ENCODE measurements at places on chromosomes 13 and 19.

- no peak for DNase-seq
Measured at GRCh38 chr13:100214886-100215285, 126.0 kb downstream of the PCCA start.

DNA sequence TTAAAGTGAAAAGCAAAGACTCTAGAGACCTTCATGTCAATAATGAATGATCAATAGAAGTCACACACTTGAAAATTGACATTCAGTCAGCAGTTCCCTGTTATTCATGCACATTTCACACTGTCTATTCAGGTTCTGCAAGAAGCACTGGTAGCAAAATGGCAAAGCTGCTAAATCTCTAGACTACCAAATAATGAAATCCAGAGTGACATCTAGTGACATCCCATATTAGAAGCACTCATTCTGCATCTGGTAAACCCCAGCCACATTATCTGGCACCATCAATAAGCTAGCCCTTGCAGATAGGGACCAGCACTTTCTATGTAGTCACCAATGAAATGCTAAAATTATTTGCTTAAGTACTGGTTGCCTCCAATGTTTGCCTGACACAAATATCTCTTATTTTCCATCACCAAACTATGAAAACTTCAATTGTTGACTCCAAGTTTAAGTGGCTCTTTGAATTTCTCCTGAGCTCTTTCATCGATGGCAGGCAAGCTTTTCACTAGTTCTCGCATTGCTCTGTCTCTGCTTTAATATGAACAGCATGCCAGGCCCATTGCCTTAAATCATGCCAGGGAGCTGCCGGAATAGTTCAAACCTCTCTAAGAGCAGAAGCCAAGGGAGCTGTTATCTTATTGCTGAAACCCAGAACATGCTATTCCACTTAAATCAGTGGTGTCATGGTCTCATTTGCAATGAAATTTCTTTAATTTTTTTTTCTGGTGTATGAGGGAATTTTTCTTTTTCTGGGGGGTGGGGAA is 409.9 kb downstream of the MZT1 start:
- no peak for DNase-seq

- DNase-seq: no peak
Measured at GRCh38 chr13:22107549-22107948, 436.7 kb downstream of the FGF9 start.

- peak; percentile 57 for DNase-seq
Measured at GRCh38 chr13:44575741-44576350, at the start of gene TSC22D1. Gene TSC22D1, minus strand, starts transcription at chr13:44576330. Its CDS starts 256 bp downstream, at chr13:44576074.

DNA sequence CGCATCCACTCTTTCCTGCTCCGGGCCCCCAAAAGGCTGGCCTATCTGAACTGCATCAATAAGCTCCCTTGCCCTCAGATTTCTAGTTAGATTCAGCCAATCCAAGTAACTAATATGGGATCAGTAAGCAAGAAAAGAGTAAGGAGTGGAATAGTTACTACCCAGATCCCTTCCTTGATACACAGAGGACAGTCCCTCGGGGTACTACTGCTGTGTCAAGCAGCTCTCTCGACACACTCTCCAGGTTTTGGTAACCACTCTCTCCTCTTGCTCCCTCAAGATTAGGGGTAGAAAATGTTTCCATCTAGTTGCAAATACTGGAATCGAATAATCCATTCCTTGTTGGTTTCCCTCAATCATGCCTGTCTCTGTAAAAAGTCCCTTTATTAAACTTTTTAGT is 65.4 kb downstream of the UGGT2 start:
- no peak for DNase-seq

GRCh38 chr13:35855531-35856019 is 275.6 kb downstream of the DCLK1 start:
- no peak for DNase-seq

DNA sequence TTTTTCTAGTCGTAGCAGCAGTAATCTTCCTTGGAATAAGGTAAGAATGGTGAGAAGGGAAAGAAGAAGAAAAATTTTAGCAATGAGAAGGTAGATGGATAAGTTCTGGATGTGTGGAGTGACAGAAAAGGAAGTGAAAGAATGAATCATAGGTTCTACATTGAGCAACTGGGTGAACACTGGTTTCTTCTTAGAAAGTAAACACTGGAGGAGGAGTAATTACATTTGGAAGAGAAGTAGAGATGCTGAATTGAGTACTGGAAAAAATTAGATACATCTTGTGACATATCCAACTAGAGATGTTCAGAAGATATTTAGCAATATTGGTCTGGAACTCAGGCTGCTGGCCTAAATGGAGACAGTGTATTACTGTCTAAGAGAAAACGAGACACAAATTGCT is 148.5 kb downstream of the GPC5 start:
- no peak for DNase-seq

DNA sequence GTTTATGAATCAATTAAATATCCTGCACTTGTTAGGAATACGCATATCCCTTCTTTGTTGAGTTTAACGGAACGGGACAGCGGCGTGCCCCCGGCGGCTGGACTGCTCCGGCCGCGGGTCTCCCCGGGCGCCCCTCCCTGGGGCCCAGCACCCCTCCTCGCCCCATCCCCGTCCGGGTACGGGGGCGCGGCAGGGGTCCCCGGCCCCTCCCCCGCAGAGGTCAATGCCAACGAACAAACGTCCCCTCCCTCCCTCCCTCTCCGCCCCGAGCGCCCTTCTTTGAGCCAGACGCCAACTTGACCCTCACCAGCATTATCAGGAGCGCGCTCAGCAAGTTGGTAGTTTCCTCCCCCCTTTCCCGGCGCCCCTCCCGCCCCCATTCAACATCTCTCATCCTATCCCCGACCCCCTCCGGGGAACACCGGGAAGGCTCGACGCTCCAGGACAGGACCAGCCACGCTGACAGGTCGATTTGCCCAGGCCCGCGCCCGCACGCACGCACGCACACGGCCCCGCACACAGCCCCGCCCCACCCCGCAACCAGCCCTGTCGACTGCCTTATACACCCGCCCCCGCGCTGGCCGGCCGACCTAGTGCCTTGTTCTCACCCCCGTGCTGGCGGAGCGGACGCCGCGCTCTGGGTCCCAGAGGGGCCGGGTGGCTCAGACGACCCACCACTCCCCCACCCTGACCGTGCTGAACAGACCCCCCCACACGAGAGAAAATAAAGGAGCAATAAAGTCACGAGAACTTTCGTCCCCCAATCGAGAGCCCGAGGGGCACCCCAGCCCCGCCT is 5.0 kb downstream of the LYL1 start:
- no peak for DNase-seq

GRCh38 chr13:105058517-105058916 is 1476.9 kb downstream of the EFNB2 start:
- no peak for DNase-seq

GRCh38 chr19:8367327-8368001 is 3.5 kb downstream of the ANGPTL4 start:
- no peak for DNase-seq

- DNase-seq: no peak
Measured at GRCh38 chr13:86870444-86870843, 800.7 kb upstream of the SLITRK5 start.

GRCh38 chr19:42191855-42192254 is 25.6 kb downstream of the DEDD2 start:
- no peak for DNase-seq

GRCh38 chr19:10968527-10969135 is 7.8 kb downstream of the SMARCA4 start:
- DNase-seq: no peak

DNA sequence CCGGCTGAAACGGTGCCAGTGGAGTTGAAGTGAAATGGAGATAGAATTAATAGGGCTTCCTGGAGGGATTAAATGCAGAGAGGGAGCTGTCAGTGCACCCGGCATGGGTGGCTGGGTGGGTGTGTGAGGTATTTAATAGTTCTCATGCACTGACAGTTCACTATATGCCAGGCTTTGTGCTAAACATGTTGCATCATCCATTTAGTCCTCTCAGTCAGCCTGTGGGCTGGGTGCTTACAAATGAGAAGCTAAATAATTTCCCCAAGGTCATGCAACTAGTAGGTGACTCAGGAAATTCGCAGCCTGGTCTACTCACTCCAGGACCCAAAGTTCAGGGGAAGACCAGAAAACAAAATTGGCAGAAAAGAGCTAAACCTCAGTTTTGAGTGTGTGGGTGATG is 63.5 kb upstream of the SPATA13 start:
- DNase-seq: no peak

- no peak for DNase-seq
Measured at GRCh38 chr13:31919971-31920726, 111.4 kb upstream of the FRY start.

- no peak for DNase-seq
Measured at GRCh38 chr19:14774373-14774772, 4.0 kb downstream of the ADGRE2 start.

GRCh38 chr19:45070861-45071544 is 5.3 kb downstream of the ZNF296 start:
- no peak for DNase-seq

- no peak for DNase-seq
Measured at GRCh38 chr19:29139227-29139626, 73.7 kb downstream of the UQCRFS1 start.

GRCh38 chr19:14542711-14543328 is 13.4 kb downstream of the TECR start:
- DNase-seq: no peak

DNA sequence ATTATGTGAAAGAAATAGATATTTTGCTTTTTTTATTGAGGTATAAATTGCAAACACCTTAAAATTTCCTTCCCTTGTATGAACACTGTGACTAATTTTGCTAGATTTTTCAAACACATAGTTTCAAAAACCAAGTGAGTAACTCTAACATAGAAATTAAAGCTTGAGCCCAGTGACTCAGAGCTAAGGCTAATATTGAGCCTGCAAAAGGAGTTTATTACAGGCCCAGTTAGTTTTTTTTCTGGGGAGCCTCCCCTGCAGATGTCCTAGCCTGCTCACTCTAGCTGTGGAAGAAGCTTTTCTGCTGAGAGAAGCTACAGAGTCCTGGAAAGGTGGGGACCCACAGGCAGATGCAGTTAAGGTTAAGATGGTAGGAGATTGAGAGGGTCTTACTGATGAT is 3.4 kb downstream of the ZNF430 start:
- no peak for DNase-seq

- DNase-seq: no peak
Measured at GRCh38 chr19:34432797-34433196, 4.6 kb downstream of the UBA2 start.

DNA sequence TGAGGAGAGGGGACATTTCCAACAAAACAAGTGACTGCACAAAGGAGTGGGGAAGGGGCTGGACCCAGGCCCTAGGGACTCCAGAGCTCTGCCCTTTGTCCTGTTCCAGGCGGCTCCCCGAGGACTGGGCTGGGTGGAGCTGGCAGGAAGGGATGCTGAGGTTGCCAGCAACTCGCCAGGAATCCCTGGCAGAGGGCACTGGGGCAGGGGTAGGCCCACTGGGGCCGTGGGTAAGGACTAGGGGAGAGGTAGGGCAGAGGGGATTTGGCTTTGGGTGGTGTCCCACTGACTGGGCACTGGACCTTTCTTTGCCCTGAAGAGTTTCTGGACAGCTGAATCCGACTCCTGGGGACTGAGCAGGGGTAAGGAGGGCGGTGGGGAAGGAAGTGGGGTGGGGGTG is 7.9 kb downstream of the LIPE start:
- DNase-seq: no peak

Measured in activated naive CD4-positive, alpha-beta T cell (primary cell).